Activated naive CD8-positive, alpha-beta T cell treated with anti-CD3 and anti-CD28 coated beads, Interleukin-2, amount 10 ng/mL, durations not matched to agents 7 days and 5 days (primary cell): ENCODE measurements at places on chromosomes 12 and 14.

- peak; percentile 79 for DNase-seq
- no peak overlapping the region for H3K4me3 ChIP-seq
- no peak overlapping the region for H3K27ac ChIP-seq
These were observed 12.4 kb downstream of the MSI1 start for GRCh38 chr12:120356567-120357030.

- H3K4me3 ChIP-seq, result no peak overlapping the region
- H3K27me3 ChIP-seq, result peaks cover 31% of the 10 kb centered on the region
- no peaks in the 10 kb centered on the region for H3K36me3 ChIP-seq
- no peak overlapping the region for H3K27ac ChIP-seq
These were observed 60.6 kb downstream of the NOC4L start for GRCh38 chr12:132204793-132205270.

- no peak for DNase-seq
- no peak overlapping the region for H3K4me3 ChIP-seq
- peaks cover 2% of the 10 kb centered on the region for H3K27me3 ChIP-seq
- no peaks in the 10 kb centered on the region for H3K36me3 ChIP-seq
These were observed 84.8 kb downstream of the FIGNL2 start for GRCh38 chr12:51763743-51764142.

- peaks cover 24% of the 10 kb centered on the region for H3K36me3 ChIP-seq
- no peaks in the 10 kb centered on the region for H3K27me3 ChIP-seq
- DNase-seq, result no peak
These were observed 34.7 kb downstream of the GPATCH2L start for GRCh38 chr14:76186308-76187027.

GRCh38 chr12:88360343-88360742 is 218.2 kb downstream of the TMTC3 start:
- no peak for DNase-seq
- H3K27me3 ChIP-seq, result no peaks in the 10 kb centered on the region
- no peaks in the 10 kb centered on the region for H3K4me1 ChIP-seq
- H3K4me3 ChIP-seq, result no peak overlapping the region

DNA sequence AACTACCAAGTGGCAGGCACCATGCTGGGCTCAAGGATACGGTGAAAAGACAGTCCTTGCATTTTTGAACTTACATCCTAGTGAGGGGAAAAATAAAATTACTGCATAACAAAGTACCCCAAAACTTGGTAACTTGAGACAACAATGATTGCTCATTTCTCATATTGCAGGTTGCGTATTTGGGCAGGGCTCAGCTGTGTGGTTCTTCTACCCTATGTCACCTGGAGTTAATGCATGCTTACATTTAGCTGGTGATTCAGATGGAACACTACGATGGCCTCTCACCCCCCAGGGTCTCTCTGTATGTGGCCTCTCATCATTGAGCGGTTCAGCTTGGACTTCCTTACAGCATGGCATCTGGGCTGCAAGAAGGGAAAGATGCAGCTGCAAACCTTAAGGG is 60.7 kb upstream of the RBM19 start:
- DNase-seq, result no peak
- no peaks in the 10 kb centered on the region for H3K36me3 ChIP-seq
- H3K27ac ChIP-seq, result no peak overlapping the region
- no peaks in the 10 kb centered on the region for H3K4me1 ChIP-seq
- no peak overlapping the region for H3K4me3 ChIP-seq

- H3K27me3 ChIP-seq, result no peaks in the 10 kb centered on the region
- H3K4me1 ChIP-seq, result peaks cover 79% of the 10 kb centered on the region
- H3K4me3 ChIP-seq, result peak overlapping the region; percentile 99
- peaks cover 37% of the 10 kb centered on the region for H3K36me3 ChIP-seq
These were observed 96.5 kb downstream of the LGMN start for GRCh38 chr14:92651758-92652406.

GRCh38 chr12:54197010-54197409 is 8.2 kb upstream of the SMUG1 start:
- H3K27me3 ChIP-seq, result peaks cover 70% of the 10 kb centered on the region
- H3K27ac ChIP-seq, result no peak overlapping the region
- no peaks in the 10 kb centered on the region for H3K36me3 ChIP-seq
- no peak overlapping the region for H3K4me3 ChIP-seq
- peaks cover 4% of the 10 kb centered on the region for H3K4me1 ChIP-seq
- no peak for DNase-seq

DNA sequence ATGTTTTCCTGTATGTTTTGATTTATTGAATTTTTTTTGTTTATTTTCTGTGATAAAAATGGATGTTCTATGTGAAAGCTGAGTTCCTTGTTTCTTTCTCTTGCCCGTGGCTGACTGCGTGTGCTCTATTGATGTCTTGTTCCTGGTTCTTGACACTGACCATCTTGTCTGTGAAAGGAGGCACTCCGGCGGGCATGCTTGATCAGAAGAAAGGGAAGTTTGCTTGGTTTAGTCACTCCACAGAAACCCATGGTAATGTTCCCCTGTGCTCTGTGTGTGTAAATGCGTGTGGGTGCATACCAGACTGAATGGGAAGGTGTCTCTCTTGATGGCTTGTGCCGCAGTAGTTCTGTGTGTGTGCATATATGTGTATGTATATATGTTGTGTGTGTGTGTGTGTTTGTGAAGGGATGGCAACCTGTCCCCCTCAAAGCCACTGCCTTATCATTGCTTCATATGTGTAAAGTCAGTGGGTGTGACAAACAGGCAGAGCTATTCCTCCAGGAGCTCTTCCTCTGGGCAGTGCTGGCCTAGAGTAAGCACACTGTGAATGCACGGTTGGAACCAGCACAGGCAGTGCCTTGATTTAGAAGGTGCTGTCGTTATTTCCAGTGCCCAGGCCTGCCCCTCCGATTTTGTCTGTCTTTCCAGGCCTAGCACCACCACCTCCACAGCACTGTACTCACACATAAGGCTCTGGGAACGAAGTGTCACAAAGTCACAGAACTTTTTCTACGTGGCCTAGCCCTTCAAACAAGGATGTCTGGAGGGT is 247.3 kb upstream of the FKBP4 start:
- peaks cover 12% of the 10 kb centered on the region for H3K4me1 ChIP-seq
- H3K36me3 ChIP-seq, result no peaks in the 10 kb centered on the region
- DNase-seq, result no peak

DNA sequence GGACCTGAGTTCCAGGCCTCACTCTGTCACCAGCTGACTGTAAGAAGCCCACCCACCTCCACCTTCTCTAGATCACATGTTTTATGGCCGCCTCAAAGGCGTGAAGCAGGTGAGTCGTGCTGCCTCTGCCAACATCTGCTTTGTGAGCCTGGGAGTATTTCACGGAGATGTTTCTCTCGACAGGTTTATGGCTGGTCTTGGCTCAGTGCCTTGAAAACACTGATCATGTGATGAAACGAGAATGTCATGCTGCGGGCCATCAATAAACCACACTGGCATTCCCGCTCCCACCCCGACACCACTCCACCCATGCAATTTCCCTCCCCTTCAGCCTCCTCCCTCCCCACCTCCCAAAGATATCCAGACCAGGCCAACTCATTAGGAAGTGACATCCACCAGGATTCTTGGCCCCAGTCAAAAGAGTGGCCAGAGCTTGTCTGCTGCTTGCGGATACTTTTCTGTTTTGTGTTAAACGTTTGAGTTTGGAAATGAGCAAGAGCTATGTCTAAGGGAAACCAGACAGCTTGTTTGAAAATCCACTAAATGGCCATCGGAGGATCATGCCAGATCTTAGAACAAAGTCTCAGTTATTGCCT is 53.8 kb upstream of the NTF3 start:
- H3K27ac ChIP-seq, result no peak overlapping the region
- no peak overlapping the region for H3K4me3 ChIP-seq
- no peaks in the 10 kb centered on the region for H3K36me3 ChIP-seq
- H3K27me3 ChIP-seq, result no peaks in the 10 kb centered on the region
- H3K4me1 ChIP-seq, result no peaks in the 10 kb centered on the region
